Heart right ventricle (tissue), 16 donors: ENCODE measurements at places on chromosomes 2 and 18. TPM values are rescaled to one million over a fixed set of nuclear protein-coding genes. Genes with fewer than 3 reads are reported as not detected.

DNA sequence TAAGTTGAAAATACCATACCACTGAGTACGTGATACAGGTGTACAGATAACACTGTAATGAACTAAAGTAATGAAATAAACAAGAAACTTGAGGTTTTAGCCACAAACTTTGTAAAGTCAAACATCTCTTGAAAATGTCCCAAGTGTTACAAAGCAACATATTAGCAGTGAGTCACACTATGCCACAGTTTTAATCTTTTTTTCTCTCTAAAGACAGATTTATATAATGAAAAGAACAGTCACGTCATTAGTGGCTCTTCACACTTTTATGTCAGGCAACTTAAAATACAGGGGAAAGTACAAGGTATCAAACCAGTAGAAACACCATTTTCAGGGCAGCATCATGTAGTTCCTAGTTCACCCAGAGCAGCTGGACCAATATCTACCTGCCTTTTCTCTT, 42.1 kb downstream of the RAPH1 start:
- H3K4me3 ChIP-seq = no peak overlapping the region
- no peak for DNase-seq
- H3K27me3 ChIP-seq = no peaks in the 10 kb centered on the region
- no peak overlapping the region for H3K27ac ChIP-seq
- H3K36me3 ChIP-seq = no peaks in the 10 kb centered on the region
- H3K4me1 ChIP-seq = peaks cover 11% of the 10 kb centered on the region

- DNase-seq = no peak
- H3K4me1 ChIP-seq = no peaks in the 10 kb centered on the region
- no peak overlapping the region for H3K4me3 ChIP-seq
- no peaks in the 10 kb centered on the region for H3K36me3 ChIP-seq
- H3K27ac ChIP-seq = no peak overlapping the region
Observed at GRCh38 chr2:200600549-200601225, 14.9 kb downstream of the AOX1 start.

DNA sequence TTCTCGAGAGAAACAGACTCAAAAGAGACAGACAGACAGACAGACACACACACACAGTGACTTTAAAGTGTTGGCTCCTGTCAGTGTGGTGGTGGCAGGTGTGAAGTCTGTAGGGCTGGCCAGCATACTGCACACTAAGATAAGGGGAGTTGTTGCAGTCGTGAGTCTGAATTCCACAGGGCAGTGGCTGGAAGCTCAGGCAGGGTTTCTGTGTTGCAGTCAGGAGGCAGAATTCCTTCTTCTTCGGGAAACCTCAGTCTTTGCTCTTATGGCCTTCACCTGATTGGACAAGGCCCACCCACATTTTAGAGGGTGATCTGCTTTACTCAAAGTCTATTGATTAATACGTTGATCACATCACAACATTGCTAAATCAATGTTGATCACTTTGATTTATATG, 478.4 kb upstream of the HS6ST1 start:
- DNase-seq = no peak
- H3K27ac ChIP-seq = no peak overlapping the region
- H3K4me3 ChIP-seq = no peak overlapping the region
- no peaks in the 10 kb centered on the region for H3K36me3 ChIP-seq
- H3K4me1 ChIP-seq = peaks cover 4% of the 10 kb centered on the region

- peaks cover 6% of the 10 kb centered on the region for H3K4me1 ChIP-seq
- no peak overlapping the region for H3K4me3 ChIP-seq
- H3K27ac ChIP-seq = no peak overlapping the region
- no peaks in the 10 kb centered on the region for H3K36me3 ChIP-seq
- no peak for DNase-seq
Observed at GRCh38 chr18:79241755-79242154, 154.0 kb upstream of the NFATC1 start.

- no peaks in the 10 kb centered on the region for H3K36me3 ChIP-seq
- H3K4me3 ChIP-seq = no peak overlapping the region
- no peak overlapping the region for H3K27ac ChIP-seq
- DNase-seq = no peak
- H3K27me3 ChIP-seq = no peaks in the 10 kb centered on the region
Observed at GRCh38 chr2:221610255-221610654, 38.2 kb upstream of the EPHA4 start.

DNA sequence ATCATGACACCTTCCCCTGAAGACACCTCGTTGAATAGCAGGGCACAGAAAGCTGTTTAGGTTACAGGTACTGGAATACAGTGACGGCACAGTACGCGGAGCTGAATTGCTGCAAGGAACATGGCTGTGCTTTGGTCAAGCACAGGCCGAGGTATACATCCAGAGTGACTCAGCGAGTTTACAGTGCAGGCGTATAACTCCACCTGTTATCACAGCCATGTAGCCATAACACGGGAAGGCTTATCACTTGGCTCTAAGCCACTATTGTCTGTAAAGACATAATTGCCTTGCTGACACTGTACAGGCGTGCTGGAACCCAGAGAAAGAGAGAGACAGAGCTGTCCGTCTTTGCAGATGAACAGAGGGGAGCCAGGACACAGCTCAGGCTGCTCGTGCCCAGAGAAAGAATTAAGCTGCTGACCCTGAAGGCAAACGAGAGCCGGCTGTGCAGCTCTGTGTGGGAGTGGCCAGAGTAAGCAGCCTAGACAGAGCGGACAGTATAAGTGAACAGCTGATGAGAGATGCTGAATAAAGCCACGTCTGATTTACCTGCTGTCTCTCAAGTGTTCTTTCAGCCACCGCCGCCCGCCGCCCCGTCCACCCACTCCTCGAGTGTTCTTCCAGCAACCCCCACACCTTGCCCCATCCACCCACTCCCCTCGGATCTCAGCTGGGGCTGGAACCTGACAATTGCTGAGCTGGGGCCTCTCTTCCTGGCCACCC, 87.3 kb upstream of the PPP1CB start:
- H3K27ac ChIP-seq = no peak overlapping the region
- no peak overlapping the region for H3K4me3 ChIP-seq
- DNase-seq = no peak
- no peaks in the 10 kb centered on the region for H3K36me3 ChIP-seq

The AQP12A gene
- total RNA-seq = not detected

The SH3BP4 gene
- 6.3 TPM for total RNA-seq

The SMAD2 gene
- total RNA-seq = 79.3 TPM

The RNMT gene
- total RNA-seq = 34.7 TPM

The SMAD7 gene
- 28.6 TPM for total RNA-seq
